Osteocyte (in vitro differentiated cells): ENCODE measurements at places on chromosomes 5 and 9. TPM values are rescaled to one million over a fixed set of nuclear protein-coding genes. Genes with fewer than 3 reads are reported as not detected.

Gene IFNB1
- not detected in 2 replicates for total RNA-seq

- H3K4me1 ChIP-seq, result no peaks in the 10 kb centered on the region
- no peak overlapping the region for H3K4me3 ChIP-seq
- H3K27ac ChIP-seq, result no peak overlapping the region
- no peaks in the 10 kb centered on the region for H3K27me3 ChIP-seq
- no peak for DNase-seq
- peaks cover 4% of the 10 kb centered on the region for H3K36me3 ChIP-seq
Measured at GRCh38 chr5:169280286-169280685, 20.7 kb downstream of the SLIT3 start.

DNA sequence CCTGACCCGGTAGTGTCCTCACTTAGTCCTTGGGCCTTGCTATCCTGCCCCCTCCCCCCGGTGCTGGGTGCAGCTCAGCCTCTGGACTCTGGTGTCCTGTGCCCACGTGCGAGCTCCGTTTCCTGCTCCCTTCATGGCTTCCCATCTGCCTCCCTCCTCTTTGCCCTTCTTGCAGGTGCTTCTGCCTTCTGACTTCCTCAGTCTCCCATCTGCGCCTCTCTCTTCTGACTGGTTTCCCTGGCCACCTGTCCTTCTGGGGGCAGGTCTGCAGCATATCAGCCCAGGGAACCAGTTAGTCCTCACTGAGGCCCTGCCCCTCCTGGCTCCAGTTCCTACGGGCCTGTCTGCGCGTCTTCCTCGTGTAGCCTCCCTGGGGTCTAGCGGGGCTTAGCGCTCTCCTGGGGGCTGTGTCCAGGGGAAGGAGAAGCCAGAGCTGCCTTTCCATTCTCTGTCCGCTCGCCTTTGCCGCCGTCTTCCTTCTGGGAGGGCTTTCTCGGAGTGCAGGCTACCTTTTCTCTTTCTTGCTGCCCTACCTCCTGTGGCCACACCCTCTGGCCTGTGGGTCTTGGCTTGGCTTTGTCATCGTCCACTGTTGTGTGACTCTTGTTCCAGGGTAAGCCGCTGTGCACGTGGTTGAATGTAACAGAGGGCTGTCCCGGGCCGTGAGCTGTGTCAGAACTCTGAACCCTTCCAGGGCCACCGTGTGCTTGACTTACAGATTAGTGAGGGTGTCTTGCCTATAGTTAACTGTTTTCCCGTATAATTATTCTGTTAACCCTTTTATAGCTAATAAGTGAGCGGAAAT lies 51.8 kb downstream of the EHMT1 start:
- no peak for DNase-seq
- H3K4me1 ChIP-seq, result peaks cover 50% of the 10 kb centered on the region
- no peaks in the 10 kb centered on the region for H3K27me3 ChIP-seq
- H3K4me3 ChIP-seq, result no peak overlapping the region
- H3K36me3 ChIP-seq, result peaks cover 8% of the 10 kb centered on the region

GRCh38 chr5:136115183-136115865 lies 17.3 kb upstream of the SMAD5 start:
- H3K27ac ChIP-seq, result no peak overlapping the region
- H3K27me3 ChIP-seq, result peaks cover 30% of the 10 kb centered on the region
- no peak overlapping the region for H3K4me3 ChIP-seq
- DNase-seq, result no peak
- no peaks in the 10 kb centered on the region for H3K4me1 ChIP-seq
- H3K36me3 ChIP-seq, result no peaks in the 10 kb centered on the region

DNA sequence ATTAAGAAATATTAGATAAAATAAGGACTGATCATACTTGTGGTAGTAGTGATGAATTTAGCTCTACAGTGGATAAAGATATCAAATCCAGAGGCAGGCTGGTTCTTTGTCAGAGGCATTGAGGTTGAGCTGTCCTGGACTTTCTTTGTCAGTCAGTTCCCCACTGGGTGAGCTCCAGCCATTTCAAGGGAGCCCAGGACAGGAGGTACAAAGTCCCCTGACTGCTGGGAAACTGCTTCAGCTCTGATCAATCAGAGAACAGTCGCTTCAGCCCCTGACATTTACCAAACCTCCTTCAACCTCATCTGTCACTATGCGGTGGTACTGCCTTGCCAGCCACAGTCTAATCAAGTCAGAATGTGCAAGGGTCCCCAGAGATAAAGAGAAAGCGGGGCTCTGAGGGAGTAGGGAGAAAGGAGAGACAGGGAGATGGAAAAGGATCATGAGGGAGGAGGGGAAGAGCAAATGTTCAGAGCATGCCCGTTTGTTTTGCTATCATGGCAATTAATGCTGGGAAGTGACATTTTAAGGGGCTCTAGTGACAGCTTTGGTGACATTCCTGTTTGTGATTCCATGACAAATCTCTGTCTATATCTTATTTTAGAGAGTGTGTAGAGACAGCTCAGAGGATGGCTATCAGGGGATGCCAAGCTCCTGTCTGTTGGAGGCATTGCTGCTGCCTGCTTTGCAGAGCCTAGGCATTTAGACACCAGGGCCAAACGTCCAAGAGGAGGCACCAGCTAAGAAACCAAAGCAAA lies 223.2 kb downstream of the ASTN2 start:
- DNase-seq, result no peak
- no peaks in the 10 kb centered on the region for H3K27me3 ChIP-seq
- no peaks in the 10 kb centered on the region for H3K4me1 ChIP-seq
- no peak overlapping the region for H3K27ac ChIP-seq

GRCh38 chr9:4741365-4742089 lies 525 bp upstream of the AK3 start:
- no peak for DNase-seq
- H3K27me3 ChIP-seq, result no peaks in the 10 kb centered on the region
- H3K4me3 ChIP-seq, result peak overlapping the region; percentile 73
- no peaks in the 10 kb centered on the region for H3K36me3 ChIP-seq

DNA sequence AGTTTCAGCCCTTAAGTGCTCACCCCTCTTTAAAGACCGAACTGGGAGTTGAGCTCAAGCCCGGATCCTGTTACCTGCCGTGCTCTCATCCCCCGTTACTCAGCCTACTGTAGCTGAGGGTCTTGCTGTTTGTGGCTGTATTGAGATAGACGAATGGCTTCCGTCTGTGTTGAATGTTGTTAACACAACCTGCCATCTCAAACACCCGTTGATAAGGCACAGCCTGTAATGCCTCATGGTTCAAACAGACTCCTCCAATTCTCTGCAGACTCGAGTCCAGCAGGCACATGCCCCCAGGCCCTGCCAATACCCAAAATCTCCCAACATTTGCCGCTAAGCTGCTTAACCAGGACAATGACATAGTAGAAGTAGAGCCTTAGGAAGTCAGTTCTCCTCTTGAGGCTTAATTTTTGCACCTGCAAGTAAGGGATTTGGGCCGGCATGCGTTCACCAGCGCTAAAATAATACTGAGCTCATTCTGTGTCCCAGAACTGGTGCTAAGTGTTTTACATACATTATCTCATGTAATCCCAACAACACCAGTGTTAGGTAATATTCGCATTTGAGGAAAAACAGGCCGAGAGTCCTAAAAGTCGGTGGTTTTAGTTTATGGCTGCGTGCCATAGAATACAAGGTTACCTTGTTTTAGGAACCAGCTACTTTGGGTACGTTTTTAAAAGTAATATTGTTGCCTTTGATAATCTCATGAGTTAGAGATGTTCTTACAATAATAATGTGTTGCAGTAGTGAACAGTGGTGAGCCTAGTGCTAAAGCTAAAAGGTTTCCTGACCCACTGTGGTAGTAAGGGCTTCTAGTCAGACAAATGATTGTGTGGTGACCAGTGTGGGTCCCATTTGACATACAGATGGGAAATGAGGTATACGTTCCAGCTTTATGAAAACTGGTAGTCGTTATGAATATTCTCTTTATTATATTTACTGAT lies 1.5 kb upstream of the RFX3 start:
- H3K4me3 ChIP-seq, result peak overlapping the region; percentile 96
- H3K36me3 ChIP-seq, result peaks cover 9% of the 10 kb centered on the region
- peak overlapping the region; percentile 100 for H3K27ac ChIP-seq
- DNase-seq, result no peak
- peaks cover 37% of the 10 kb centered on the region for H3K4me1 ChIP-seq

Gene TNFSF15
- total RNA-seq, result 0.56 and 0.73 TPM in 2 replicates

Gene TCOF1
- 28.6 and 32.5 TPM in 2 replicates for total RNA-seq

- DNase-seq, result peak; percentile 44
- H3K36me3 ChIP-seq, result peaks cover 21% of the 10 kb centered on the region
- H3K4me1 ChIP-seq, result peaks cover 3% of the 10 kb centered on the region
- H3K27me3 ChIP-seq, result no peaks in the 10 kb centered on the region
Measured at GRCh38 chr9:113947941-113948340, 71.8 kb downstream of the ZNF618 start.

GRCh38 chr5:143360755-143361154 lies 42.7 kb downstream of the NR3C1 start:
- peaks cover 26% of the 10 kb centered on the region for H3K4me1 ChIP-seq
- no peak for DNase-seq
- H3K27ac ChIP-seq, result no peak overlapping the region
- H3K4me3 ChIP-seq, result no peak overlapping the region
- H3K27me3 ChIP-seq, result no peaks in the 10 kb centered on the region

Gene NIPAL4
- total RNA-seq, result 2.3 and 2.4 TPM in 2 replicates
